ENCODE measurements at places on chromosomes 2 and 18.

- no peak overlapping the region for H3K27ac ChIP-seq
- H3K4me3 ChIP-seq = no peak overlapping the region
- H3K36me3 ChIP-seq = peaks cover 4% of the 10 kb centered on the region
- no peak for DNase-seq
- H3K27me3 ChIP-seq = no peaks in the 10 kb centered on the region
Observed at GRCh38 chr18:12958478-12958877, 10.7 kb downstream of the SEH1L start.

- H3K27ac ChIP-seq = no peak overlapping the region
- H3K36me3 ChIP-seq = no peaks in the 10 kb centered on the region
- H3K4me3 ChIP-seq = peak overlapping the region; percentile 89
- peak; percentile 58 for DNase-seq
- peaks cover 10% of the 10 kb centered on the region for H3K27me3 ChIP-seq
Observed at GRCh38 chr2:102251042-102251848, 60.1 kb upstream of the IL1RL1 start.

GRCh38 chr2:62208758-62209114 is 12.8 kb downstream of the B3GNT2 start:
- peaks cover 70% of the 10 kb centered on the region for H3K4me1 ChIP-seq
- no peaks in the 10 kb centered on the region for H3K36me3 ChIP-seq
- no peaks in the 10 kb centered on the region for H3K27me3 ChIP-seq
- H3K27ac ChIP-seq = peak overlapping the region; percentile 58
- peak; percentile 58 for DNase-seq
- H3K4me3 ChIP-seq = no peak overlapping the region

GRCh38 chr2:99832926-99833325 is 309.5 kb downstream of the AFF3 start:
- no peak for DNase-seq
- H3K4me1 ChIP-seq = no peaks in the 10 kb centered on the region
- H3K27me3 ChIP-seq = no peaks in the 10 kb centered on the region
- H3K4me3 ChIP-seq = no peak overlapping the region
- H3K36me3 ChIP-seq = no peaks in the 10 kb centered on the region

GRCh38 chr2:157899125-157899839 is 23.2 kb upstream of the ACVR1 start:
- H3K27ac ChIP-seq = peak overlapping the region; percentile 83
- H3K4me3 ChIP-seq = no peak overlapping the region
- H3K36me3 ChIP-seq = no peaks in the 10 kb centered on the region
- peaks cover 50% of the 10 kb centered on the region for H3K4me1 ChIP-seq
- DNase-seq = no peak

- H3K27ac ChIP-seq = no peak overlapping the region
- H3K4me3 ChIP-seq = no peak overlapping the region
- no peaks in the 10 kb centered on the region for H3K27me3 ChIP-seq
- no peak for DNase-seq
- H3K4me1 ChIP-seq = peaks cover 4% of the 10 kb centered on the region
Observed at GRCh38 chr2:28352104-28352503, 40.6 kb upstream of the FOSL2 start.

GRCh38 chr2:173828189-173829142 is 136.7 kb downstream of the SP3 start:
- no peak overlapping the region for H3K4me3 ChIP-seq
- H3K36me3 ChIP-seq = no peaks in the 10 kb centered on the region
- H3K27me3 ChIP-seq = peaks cover 33% of the 10 kb centered on the region

DNA sequence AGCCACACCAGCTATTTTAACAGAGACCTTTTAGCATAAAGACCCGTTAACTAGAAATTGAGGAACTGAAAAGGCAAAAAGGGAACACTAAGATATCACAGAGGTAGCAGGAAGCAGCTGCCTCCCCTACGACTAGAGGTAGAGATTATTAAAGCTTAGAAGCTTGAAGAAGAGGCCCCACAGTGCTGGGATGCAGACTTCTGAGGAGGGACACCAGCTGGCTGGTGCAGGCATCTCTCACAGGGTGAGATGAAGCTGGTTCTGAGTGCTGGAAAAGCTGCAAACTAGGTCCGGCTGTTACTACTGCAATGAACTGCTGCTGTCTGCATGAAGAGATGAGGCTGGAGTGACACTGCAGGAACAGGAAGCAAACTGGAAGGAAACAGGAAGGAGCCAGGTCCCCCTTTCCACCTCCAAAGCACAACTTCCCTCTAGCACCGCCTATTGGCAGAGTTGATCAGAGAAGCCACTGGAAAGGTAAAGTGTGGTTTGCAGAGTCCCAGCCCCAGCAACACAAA is 61.2 kb upstream of the MRPS9 start:
- no peaks in the 10 kb centered on the region for H3K27me3 ChIP-seq
- H3K4me3 ChIP-seq = no peak overlapping the region
- H3K36me3 ChIP-seq = no peaks in the 10 kb centered on the region

DNA sequence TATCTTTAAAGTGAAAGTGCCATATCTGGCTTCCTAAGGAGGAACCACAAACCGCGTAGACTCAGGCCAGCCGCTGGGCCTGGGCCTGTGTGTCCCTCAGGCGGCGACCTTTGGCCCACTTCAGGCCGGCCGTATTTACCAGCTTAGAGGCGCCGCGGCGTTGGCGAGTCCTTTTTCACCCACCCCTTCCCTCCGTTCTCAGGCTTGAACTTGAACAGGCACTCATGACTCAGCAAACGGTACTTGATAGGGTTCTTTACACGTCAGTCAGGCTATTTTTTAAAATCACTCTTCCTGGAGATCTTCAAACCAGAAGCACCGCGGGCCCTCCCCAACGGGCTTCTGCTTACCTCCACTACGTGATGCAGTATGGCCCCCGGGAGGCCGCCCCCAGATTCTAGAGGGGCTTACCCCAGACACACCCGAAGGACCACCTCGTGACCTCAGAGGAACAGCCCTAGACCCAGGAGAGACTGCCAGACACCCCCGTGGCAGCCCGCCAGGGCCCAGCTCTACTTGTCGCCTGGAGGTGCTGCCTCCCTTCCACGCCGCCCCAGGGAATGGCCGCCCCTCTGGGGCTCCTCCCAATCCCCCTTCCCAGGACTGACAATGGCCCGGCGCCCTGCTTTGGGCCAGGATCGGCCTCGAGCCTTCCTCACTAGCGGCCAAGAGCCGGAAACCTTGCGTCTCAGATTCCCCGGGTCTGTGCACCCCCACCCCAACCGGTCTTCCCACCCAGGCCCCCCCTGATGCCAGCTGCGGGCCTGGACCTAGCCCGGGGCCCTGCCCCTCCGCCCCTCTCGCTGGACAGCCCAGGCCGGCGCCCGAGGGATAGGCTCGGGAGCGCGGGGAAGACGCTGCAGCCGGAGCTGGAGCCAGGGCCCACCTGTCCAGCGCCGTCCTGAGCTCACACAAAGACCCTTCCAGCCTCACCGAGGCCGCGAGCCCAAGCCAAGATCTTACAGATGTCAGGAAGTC is 33.8 kb upstream of the IMPA2 start:
- H3K27ac ChIP-seq = peak overlapping the region; percentile 39
- no peaks in the 10 kb centered on the region for H3K36me3 ChIP-seq
- H3K4me1 ChIP-seq = peaks cover 14% of the 10 kb centered on the region
- peak overlapping the region; percentile 70 for H3K4me3 ChIP-seq
- DNase-seq = peak; percentile 46

DNA sequence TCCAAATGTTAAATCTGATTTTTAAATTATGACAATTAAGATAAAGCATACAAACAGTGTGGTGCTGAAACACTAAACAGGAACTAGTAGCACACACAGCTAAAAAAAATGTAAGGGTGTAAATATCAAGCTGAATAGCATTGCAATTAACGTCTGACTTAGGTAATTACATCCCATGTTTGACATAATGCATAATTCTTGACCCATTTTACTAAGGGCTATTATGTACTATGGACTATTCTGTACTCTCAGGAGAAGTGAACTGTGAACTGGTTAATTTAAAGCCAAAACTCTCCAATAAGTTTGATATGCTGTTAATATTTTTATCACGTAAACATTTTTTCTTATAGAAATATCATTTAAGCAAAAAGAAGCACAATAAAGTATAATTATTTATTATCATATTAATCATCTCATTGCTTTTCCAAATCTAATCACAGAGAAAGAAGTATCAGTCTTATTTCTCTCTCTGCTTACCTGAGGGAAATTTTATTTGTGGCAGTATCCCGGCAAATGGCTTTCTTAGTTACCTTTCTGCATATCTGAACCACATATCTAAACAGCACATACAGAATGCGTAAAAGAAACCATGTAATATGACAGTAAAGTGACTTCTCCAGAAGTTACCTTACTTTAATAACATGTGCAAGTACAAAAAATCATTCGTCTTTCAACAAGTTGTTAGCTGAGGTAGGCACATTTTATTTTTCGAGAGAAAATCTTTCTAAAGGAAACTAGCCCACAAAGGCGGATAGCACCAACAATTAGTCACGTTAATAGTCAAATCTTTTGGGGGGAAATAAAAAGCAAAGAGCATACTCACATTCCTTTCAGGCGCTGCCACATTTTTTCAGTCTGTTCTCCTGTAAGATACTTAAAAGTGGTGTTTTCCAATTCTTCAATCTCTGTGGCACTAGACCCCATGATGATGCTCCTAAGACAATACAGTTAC is 94.9 kb upstream of the PDE1A start:
- DNase-seq = no peak
- H3K4me1 ChIP-seq = no peaks in the 10 kb centered on the region
- H3K4me3 ChIP-seq = no peak overlapping the region
- H3K27ac ChIP-seq = no peak overlapping the region
- no peaks in the 10 kb centered on the region for H3K27me3 ChIP-seq

DNA sequence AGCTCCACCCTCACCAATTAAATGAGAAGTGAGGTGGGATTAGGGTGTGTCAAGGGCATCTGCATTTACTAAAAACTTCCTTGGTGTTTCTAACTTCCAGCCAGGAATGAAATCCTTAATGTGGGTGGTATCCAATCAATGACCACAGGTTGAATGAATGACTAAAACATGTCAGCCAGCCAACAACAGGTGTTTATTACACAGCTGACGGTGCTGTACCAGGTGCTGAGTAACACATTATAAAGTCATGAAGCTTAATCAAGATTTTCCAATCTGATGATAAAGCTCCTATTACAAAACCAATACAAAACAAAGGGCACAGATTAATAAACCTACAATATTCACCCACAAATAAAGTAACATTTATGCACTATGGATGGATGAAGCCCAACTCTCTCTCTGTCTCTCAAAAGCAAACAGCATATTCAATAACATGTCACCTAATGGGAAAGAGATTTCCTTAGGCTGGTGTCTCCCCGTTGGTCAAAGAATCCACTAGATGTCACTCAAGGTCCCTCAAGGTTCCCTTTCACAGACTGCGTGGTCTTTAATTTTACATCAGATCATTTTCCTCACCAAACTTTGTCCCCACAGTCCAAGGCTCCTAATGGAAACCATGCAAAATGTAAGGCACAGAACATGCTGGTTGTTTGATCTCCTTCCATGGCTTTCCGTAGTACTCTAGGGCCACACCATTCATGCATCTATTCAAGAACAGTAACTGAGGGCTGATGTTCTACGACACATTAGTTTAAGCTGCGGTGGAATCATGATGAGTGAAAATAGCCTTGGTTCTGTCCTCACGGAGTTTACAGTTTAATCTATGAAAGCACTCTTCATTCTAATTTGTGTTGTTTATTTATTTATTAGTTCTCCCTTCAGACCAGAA is 6.4 kb upstream of the PTPN4 start:
- no peak overlapping the region for H3K4me3 ChIP-seq
- no peaks in the 10 kb centered on the region for H3K27me3 ChIP-seq
- no peak overlapping the region for H3K27ac ChIP-seq
- DNase-seq = no peak
- no peaks in the 10 kb centered on the region for H3K36me3 ChIP-seq

- no peaks in the 10 kb centered on the region for H3K27me3 ChIP-seq
- H3K4me3 ChIP-seq = no peak overlapping the region
- no peak overlapping the region for H3K27ac ChIP-seq
- peaks cover 23% of the 10 kb centered on the region for H3K4me1 ChIP-seq
- no peak for DNase-seq
Observed at GRCh38 chr18:48831113-48831759, 119.5 kb downstream of the SMAD7 start.

DNA sequence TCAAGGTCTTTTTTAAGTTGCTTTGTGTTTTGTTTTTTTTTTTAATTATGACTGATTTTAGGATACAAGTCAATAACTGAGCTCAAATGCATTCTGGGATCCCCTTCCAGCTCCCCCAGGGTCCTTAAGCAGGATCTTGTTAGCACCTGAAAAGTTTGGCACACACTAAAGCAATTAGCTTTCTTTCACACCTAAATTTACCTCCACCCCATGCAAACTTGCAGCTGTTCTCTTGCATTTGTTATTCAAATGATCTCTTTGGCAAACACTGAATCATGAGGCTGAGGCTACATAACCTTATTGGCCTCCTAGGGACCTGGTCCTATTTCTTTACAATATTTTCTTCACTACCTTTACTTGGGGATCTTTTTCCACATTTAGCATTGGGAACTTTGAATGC is 2026.1 kb upstream of the CELF4 start:
- H3K27me3 ChIP-seq = no peaks in the 10 kb centered on the region
- DNase-seq = no peak
- no peaks in the 10 kb centered on the region for H3K36me3 ChIP-seq
- H3K4me1 ChIP-seq = no peaks in the 10 kb centered on the region
- H3K4me3 ChIP-seq = no peak overlapping the region

GRCh38 chr18:59208602-59209125 is 11.3 kb upstream of the GRP start:
- H3K4me3 ChIP-seq = no peak overlapping the region
- H3K27me3 ChIP-seq = peaks cover 6% of the 10 kb centered on the region
- H3K27ac ChIP-seq = no peak overlapping the region
- DNase-seq = no peak
- no peaks in the 10 kb centered on the region for H3K36me3 ChIP-seq
- H3K4me1 ChIP-seq = no peaks in the 10 kb centered on the region

- H3K36me3 ChIP-seq = no peaks in the 10 kb centered on the region
- H3K4me3 ChIP-seq = no peak overlapping the region
- DNase-seq = no peak
- H3K27me3 ChIP-seq = peaks cover 2% of the 10 kb centered on the region
- H3K27ac ChIP-seq = no peak overlapping the region
Observed at GRCh38 chr18:8868276-8868675, 162.9 kb downstream of the MTCL1 start.

DNA sequence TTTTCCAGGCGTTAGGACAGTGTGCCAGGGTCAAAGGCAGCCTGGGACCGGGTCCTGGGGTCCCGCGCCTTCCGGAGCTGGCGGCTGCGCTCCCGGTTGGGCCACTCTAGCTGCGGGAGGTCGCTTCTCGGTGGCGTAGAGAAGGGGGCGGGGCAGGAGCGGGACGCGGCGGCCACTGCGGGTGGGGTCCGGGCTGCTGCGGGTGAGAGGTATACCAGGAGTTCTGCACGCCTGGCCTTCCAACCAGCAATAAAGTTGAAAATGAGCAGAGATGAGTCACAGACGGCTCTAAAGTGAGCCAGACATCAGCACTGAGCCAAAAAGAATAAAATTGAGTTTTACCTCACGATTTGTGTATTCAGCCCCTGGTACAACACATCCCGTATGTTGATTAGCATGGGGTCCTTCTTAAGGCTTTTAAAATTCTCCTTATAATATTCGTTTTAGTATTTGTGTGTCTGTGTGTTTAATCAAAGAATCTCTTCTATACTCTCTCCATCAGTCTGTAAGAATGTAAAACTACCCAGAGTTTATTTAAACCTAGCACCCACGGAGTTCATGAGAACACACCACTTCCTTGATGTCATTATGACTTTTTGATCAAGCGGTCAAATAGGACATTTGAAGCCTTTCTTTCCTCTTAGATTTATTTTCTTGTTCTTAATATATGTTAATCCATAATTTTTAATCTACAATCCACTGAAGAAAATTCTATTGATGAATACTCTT is at the start of gene C1GALT1C1L:
Gene C1GALT1C1L (minus strand): TSS at position 108 of the 729 bp plus-strand sequence. CDS start 107 bp downstream, at position 1.
- no peak within 1 kb of the TSS for H3K4me3 ChIP-seq
- no peaks in the 10 kb centered on the region for H3K36me3 ChIP-seq
- no peak for DNase-seq

All from T-cell (primary cell).